Anterior cingulate cortex (tissue), 58 donors: ENCODE measurements at places on chromosomes 5 and 9.

DNA sequence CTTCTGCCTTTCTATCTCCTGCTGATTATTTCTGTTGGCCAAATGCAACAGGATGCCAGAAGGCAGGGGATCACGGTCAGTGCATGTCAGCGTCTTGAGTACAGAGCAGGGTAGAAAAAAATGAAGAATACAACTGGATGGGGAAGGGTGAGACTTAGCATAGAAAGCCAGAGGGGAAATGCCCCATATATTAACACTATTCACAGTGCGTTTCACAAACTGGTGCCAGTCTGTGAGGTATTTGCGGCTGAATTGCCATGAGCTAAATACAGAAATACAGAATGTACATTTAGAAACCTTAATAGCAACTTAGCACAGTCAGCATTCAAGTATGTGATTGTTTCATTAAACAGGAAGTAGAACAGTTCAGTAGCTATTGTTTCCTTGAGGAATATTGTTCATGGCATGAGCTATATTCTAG lies 31.0 kb upstream of the SLC1A3 start:
- DNase-seq: no peak

- DNase-seq: no peak
Observed at GRCh38 chr5:139646111-139646510, 2.0 kb upstream of the CXXC5 start.

DNA sequence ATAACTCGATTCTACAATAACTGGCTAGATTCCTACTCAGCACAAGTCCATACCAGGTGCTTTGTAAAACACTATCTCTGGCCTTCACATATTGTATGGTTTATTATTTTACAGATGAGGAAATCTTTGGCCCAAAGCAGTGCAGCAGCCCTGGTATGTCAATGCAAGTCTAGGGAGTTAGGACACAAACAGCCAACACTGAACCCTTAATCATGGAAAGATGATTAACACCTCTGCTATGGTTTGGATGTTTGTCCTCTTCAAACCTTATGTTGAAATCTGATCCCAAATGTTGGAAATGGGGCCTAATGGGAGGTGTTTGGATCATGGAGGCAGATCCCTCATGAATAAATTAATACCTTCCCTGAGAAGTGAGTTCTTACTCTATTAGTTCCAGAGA lies 76.6 kb downstream of the MAPKAP1 start:
- no peak for DNase-seq

DNA sequence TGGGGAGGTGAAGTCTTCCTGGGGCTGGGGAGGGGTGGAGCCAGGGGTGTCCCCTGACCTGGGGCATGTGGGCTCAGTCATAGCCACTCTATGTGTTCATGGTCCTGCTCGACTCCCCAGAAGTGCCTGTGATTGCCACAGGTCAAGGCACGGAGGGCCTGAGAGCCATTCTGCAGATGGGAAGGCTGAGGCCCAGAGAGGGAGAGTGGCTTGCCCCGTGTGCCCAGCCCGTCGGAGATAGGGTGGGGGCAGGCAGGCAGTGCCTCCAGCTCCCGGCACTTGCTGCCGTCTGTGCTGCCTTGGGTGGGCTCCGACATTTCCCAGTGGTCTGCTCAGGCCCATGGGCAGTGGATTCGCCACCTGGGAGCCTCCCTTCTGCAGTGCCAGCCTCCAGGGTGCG lies 74.0 kb downstream of the RXRA start:
- DNase-seq: no peak

DNA sequence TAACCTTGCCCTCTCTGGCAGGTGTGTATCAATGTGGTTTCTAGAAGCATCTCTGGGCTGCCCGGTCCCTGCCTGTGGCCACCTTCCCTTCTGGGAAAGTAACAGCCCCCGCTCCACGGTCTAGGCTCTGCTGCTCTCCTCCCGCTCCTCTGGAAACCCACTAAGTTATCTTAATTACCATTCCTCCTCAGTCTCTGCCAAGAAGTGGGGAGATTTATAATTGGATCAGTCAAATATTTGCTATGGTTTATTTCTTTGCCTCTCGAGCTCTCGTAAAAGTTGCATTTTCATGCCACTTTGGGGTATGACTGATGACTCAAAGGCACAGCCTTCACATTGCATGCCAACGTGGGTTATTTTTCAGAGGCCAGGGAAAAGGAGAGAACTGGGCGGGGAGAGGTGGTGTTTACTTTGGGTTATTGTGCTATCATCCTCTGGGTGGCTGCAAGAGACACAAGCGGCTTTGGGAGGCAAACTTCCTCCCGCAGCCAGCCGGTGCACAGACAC lies 205.3 kb upstream of the WWC1 start:
- DNase-seq: no peak

GRCh38 chr5:112830378-112830777 lies 30.7 kb upstream of the SRP19 start:
- no peak for DNase-seq

GRCh38 chr9:92325991-92326500 lies 293 bp downstream of the CENPP start:
- DNase-seq: no peak

DNA sequence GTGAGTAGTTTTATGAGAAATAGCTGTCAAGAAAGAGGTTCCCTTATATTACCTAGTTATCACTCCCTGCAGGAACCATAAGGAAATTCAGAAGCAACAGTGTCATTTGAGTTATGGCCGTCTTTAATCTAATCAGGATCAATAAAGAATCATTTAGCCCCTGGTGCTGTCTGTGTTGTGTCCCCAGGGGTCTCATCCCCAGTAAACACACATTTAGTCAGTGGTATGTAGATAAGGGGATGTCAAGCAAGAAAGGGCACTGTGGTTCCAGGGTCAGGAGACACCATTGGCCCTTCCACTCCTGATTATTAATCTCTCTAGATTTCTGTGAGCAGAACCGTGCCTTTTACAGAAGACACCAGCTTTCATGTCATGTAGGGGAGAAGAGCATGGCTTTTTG lies 158.0 kb upstream of the SEMA6A start:
- DNase-seq: no peak

DNA sequence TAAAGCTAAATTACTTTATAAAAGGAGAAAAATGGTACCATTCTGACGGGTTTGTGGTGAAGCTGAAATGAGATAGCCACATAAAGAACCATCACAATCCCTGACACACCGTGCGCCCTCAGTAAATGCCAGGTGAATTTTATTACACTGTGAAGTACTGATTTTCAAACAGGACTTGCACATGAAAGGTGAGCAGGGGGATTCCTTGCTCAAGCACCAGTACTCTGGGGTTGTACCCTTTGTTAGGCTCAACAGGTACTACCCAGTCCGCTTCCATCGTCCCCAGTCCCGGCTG lies 419 bp upstream of the RABGAP1 start:
- no peak for DNase-seq

GRCh38 chr5:81006947-81007636 lies 46.9 kb downstream of the RASGRF2 start:
- no peak for DNase-seq

- DNase-seq: no peak
Observed at GRCh38 chr5:54136516-54137440, 173.6 kb downstream of the ARL15 start.

DNA sequence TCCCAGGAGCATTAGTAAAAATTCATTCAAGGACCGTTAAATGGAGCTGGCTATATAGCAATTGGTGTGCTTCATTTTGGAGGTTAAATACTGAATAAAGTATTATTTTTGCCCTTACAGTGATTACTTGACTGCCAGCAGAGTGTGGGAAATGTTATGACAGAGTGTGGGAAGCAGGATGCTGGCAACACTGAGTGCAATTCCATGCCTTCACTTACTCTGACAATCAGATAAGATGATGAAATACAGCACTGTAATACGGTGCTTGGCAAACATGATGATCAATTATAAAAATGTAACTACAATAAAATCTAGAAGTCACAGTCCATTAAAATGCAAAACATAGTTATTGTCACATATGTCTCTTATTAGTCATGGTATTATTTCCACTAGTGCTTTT lies 651.3 kb downstream of the PTPRD start:
- DNase-seq: no peak
